GM23338 (cell line): ENCODE measurements at places on chromosomes 16 and 17. TPM values are rescaled to one million over a fixed set of nuclear protein-coding genes. Genes with fewer than 3 reads are reported as not detected.

DNA sequence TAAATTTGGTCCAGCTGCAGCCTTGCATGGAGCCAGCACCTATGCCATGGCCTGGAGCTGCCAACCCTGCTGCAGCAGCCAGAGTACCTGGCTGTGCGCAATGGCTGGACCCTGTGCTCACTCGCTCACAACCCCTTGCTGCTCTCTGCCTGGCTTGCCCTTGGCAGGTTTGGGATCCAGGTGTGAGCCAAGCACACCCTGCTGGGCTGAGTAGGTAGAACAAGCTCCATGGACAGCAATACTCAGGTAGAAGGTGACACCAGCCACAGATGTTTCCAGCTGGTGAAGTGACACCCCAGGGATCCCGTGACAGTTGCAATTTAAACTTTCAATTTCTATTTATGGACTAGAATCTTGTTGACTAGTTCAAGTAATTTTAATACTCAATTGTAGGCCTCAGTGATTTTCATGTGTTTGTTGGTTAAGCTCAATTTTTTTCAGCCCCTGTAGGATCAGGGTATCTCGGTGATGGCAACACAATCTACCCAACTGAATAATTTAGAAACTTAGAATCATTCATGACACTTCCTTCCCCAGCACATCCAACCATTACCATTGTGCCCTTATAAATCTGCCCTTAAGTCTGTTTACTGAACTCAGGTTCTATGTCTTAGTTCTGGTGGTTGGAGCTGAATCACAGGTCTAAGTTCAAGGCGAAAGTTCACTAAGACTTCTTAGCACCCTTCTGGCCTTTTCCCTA lies 480.0 kb downstream of the PMP22 start:
- DNase-seq, result peak; percentile 13

DNA sequence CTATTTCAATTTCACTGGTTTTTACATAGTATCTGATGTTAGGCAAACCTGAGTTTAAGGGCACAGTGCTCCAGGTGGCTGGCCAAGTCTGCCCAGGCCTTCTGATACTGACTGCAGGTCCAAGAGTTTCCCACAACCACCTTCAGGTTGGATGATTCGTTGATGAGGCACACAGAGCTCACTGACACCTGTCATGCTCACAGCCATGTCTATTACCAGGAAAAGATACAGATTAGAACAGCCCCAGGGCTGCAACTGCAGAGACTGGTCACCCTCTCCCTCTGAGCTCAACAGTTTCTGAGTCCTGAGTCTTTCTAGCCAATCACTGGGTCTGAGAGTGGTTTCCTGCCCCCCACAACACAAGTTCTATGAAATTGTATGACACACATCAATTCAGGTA lies 37.2 kb downstream of the MEAK7 start:
- no peak for DNase-seq

DNA sequence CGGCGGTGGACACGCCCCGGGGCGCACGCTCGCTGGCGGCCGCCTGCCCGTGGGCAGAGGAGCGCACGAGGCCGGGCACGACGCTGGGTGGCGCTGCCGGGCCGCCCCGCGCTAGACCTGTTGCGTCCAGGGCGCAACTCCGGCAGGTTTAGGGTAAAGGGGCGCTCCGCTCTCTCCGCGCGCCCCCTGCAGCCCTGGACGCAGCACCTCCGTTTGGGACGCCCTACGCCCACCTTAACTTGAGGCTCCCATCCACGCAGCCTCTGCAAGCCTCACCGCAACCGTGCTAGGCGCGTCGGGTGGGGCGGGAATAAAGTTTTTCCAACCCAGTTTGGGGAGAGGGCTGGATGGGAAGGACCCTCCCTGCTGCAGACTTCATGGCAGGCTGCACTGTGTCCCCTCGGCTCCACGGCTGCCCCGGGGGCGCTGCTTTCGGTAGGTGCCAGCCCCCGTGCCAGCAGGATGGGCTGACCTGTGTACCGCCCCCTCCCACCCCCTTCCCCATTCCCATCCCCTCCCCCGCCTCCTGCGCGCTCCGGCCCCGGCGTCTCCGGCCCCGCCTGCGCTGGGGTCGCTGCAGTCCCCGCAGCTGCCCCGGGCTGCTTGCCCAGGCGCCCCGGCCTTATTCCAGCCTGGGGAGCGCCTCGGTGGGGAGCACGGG lies at the start of gene SYT17:
TSS of gene SYT17 (plus strand) at position 531 of the 661 bp plus-strand sequence. CDS start 407 bp downstream, outside the sequence.
- DNase-seq, result peak; percentile 89

Gene PLA2G10
- 0.19 and 0.94 TPM in 2 replicates for total RNA-seq

GRCh38 chr16:67459861-67460150 lies 21.2 kb downstream of the ATP6V0D1 start:
- no peak for DNase-seq

DNA sequence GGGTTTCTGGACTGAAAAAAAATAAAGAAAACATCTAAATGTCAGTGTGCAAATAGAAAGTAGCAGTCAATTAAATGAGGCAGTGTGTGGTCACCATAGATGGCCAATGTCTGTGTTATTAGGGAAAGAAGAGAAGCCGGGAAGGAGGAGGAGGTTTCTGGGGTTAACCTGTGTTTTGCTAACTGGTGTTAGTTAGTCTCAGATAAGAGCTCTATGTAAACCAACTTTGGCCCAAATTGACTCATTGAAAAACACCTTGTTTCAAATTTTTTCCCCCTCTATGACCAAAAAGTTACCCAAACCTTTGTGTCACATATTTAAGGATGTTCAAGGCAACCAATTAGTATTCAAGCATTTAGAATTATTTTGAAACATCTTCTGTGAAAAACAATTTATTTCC lies 530.9 kb downstream of the MAF start:
- no peak for DNase-seq

- no peak for DNase-seq
Measured at GRCh38 chr17:49338883-49339282, 23.2 kb downstream of the ZNF652 start.

GRCh38 chr17:12909046-12909445 lies 108.8 kb downstream of the ELAC2 start:
- DNase-seq, result no peak

GRCh38 chr17:79132271-79133064 lies 57.8 kb downstream of the ENGASE start:
- no peak for DNase-seq

Gene TP53TG3B
- not detected in 2 replicates for total RNA-seq

DNA sequence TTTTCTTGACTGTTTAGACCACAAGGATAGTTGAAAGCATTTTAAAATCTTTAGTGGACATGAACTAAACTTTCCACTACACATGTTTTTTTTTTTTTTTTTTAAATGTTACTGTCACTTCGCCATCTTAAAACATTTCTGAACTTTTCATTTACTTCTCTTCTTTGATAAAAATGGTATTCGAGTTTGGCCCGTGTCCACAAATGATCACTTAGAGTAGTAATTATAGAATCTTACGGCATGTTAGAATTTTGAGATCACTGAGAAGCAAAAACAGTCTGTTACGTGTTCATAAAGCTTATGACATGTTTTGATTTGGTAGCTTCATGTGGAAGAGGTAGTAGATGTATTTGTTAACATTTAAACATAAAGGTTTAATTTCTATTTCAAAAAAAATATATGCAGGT lies 1.1 kb downstream of the NSRP1 start:
- no peak for DNase-seq

DNA sequence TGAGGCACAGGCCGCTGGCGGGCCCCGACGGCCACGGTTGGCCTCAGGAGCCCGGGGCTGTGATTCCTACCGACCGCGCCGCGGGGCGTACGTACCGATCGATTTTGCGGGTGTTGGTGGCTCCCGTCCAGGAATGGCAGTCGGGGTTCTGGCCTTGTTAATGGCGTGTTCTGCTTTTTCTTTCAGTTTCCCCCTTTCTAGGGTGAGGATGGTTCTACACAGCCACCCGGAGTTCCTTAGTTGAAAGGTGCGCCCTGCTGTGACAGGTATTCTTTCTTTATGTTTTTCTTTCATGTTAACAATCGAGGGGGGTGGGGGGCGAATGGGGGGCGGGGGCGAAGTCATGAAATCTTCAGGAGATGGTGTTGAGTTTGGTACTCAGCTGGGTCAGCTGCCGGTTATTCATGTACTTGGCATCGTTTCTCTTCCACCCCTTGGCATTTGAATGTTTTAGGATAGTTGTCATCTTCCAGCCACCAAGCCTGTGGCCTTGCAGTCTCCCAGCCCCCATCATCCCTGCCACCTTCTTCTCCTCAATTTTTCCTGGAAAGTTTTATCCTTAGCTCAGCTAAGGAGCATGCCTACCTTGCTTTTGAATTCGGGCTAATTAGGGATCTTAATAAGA lies 802 bp downstream of the CYLD start:
- peak; percentile 55 for DNase-seq

Gene SLC47A2
- not detected in 2 replicates for total RNA-seq

GRCh38 chr17:82595893-82596292 lies 52.4 kb downstream of the WDR45B start:
- no peak for DNase-seq

DNA sequence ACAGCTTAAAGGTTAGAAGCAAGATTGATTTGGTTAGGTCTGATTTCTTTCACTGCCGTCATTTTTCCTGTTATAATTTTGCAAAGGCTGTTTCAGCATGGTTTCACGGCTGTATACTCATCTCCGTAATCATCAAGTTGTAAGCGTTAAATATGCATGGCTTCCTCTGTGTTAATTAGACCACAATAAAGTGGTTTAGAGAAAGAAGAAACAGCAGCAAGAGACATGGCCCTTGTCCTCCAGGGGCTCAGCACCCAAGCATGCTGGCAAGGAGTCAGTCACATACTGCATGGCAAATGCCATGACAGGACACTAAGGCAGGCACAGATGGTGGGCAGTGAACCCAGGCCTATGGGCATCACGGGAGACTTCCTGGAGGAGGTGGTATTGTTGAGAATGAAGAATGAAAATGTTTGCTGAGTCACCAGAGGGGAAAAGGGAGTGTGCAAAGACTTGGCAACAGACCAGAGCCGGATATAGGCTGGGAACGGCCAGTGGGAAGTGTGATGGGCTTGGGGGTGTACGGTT lies 61.4 kb upstream of the PLCG2 start:
- DNase-seq, result no peak

DNA sequence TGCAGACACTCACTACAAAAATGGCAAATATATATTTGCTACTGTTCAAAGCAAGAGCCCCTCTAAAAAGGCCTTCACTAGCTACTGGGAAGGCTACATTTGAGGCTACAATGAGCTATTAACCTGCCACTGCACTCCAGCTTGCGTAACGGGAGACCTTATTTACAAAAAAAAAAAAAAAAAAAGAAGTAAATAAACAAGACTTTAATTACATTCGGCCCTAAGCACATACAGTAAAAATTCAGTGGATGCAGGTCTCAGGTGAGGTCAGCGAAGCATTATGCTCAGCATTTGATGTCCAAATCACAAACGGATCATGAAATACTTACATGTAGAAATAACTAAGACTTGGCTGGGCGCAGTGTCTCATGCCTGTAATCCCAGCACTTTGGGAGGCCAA lies 26.7 kb upstream of the LCMT1 start:
- no peak for DNase-seq

Gene PYDC1
- not detected in 2 replicates for total RNA-seq

Gene SLC35G6
- not detected in 2 replicates for total RNA-seq

DNA sequence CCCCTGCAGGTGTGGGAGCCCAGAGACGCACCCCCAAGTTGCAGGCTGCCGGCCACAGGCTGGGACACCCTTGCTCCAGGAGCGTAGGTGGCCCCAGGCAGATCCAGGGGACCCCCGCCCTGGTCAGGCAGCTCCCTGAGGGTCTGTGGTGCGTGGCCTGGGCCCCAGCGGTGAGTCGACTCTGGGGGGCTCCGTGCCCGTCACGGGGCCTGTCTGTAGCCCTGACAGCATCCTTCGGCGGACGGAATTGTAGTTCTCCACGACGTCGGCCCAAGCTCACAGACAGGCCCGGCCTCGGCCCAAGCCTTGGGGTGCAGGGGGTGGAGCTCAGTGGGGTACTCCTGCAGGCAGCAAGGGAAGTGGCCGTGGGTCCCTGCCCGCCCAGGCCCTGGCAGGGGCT lies 82.9 kb downstream of the LMF1 start:
- DNase-seq, result no peak

DNA sequence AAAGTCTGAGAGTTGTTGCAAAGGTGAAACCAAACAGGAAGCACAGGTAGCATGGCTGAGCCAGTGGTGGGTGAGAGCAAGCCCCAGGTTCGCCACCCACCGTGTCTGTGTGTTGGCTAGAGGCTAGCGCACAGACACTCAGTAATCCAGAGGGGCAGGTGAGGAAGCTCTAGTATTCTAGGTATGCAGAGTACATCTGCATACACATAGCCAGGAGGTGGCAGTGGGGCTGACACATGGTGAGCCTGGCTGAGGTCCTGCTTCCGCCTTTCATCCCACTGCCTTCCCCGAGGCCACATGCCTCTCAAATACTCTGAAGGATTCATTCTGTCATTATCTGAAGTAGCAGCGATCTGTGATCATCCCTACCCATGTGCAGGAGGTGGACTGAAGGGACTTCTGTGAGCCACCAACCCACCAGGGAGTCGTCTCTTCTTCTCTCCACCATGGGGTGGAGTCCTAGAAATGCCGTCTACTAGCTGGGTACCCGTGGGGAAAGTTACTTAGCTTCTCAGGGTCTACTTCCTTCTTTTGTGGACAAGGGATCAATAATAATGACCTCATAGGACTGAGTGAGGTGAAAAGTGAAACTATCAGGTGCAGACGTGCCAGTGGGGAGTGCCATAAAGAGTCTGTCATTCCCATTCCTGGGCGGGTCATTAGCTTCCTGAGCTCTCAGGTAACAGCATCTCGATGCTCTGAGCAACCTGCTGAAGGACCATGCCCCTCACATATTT lies 36.0 kb upstream of the ICAM2 start:
- DNase-seq, result peak; percentile 77

DNA sequence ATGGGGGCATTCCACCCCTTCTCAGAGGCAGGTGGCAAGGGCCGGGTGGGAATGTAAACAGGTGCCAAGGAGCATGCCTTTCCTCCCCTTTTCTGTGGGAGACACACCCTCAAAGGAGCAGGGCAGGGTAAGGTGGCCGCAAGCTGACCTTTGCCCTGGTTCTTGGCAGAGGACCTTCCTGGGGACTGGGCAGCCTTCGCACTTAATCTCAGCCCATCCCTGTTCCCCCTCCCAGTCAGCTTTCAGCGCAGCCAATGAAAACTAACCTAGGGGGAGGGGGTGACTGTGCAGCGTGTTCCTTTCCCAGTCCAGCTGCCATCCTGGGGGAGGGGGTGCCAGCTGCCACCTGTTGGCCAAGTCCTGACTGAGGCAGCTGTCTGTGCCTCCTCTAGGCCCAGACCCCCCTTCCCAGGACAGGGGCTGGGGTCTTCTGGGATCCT lies 2.8 kb downstream of the TRAF4 start:
- peak; percentile 63 for DNase-seq

DNA sequence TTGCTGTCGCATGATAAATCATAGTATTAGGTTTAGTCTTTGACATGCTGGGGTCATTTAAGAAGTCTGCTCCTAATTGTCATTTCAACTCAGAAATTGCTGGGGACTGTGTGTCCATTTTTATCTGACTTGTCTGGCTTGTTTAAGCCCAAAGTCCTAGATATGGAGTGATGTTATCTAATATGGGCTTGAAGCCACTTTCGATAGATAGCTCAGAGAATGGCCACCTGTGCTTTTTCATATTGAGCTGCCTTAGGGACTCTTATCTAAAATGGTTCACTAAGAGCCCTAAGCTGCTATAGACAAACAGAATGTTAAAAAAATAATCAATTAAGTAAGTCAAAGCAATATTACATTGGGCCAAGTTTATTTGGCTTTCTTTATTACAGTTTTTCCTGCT lies 81.6 kb upstream of the CNTNAP4 start:
- no peak for DNase-seq

Gene MT1F
- 7.3 and 7.4 TPM in 2 replicates for total RNA-seq
